ENCODE measurements at places on chromosomes 16 and 17.

DNA sequence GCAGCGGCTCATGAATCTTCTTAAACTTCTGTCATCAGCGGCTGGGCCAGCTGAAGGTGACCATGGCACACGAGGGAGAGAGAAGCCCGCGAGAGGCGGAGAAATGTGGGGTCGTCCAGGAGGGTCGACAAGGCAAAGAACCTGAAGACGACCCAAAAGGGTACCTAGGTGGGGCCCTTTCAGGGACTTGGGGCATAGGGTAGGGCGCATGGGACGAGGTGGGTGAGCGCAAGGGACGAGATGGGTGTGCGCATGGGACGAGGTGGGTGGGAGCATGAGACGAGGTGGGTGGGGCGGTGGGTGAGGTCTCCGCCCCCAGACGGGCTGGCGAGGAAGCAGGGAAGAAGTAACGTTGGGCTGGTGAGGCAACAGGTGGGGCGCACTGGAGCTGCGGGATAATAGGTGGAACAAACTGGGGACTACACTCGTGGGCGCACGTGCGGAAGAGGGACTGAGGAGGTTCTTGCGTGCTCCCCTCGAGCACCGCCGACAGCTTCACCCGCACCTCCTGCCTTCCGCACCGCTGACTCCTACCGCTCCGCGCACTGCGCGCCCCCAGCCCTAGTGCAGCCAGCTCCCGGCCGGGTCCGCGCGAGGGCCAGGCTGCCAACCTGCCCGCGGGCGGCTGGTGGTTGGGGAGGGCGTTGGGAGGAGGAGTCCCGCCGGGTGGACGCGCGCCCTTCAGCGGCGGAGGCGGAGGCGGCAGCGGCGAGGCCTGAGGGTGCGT lies 23.2 kb upstream of the CRYM start:
- peak; percentile 23 for DNase-seq

GRCh38 chr16:88602091-88602490 lies 31.9 kb downstream of the ZC3H18 start:
- no peak for DNase-seq

DNA sequence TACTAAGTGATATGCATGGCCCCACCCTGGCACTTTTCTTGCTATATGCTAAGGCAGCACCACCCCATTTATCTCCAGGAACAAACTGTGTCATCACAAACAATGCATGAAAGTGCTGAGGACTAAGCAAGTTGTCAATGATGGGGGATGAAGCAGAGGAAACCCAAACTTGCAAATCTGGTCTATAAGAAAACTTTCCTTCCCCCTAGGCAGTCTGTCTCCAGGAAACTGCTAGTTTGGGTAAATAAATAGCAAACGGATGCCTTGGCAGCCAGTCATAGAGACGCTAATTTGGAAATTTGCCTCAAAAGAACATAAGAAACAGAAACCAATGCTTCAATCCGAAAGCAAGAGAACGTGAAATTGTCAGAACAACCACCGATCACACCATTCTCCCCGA lies 5.6 kb upstream of the HSBP1 start:
- no peak for DNase-seq

GRCh38 chr16:66706506-66706880 lies 9.9 kb upstream of the CMTM4 start:
- no peak for DNase-seq

DNA sequence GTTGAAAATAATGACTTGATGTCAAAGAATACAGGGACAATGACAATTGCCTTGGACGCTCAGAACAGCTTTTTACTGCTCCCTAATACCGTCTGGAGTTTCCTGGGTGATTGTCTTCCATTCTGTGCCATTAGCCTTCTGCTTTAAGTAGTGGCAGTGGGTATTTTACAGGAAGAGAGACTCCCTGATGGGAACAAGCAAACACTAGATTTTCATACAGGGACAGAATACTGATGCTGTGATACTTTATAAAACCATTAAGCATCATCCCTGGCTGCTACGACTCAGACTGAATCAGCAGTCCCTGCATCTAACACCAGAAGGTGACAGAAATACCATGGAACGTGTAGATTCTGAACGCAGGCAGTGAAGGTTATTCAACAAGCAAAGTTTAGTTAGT lies 635.4 kb upstream of the GOT2 start:
- DNase-seq: no peak

DNA sequence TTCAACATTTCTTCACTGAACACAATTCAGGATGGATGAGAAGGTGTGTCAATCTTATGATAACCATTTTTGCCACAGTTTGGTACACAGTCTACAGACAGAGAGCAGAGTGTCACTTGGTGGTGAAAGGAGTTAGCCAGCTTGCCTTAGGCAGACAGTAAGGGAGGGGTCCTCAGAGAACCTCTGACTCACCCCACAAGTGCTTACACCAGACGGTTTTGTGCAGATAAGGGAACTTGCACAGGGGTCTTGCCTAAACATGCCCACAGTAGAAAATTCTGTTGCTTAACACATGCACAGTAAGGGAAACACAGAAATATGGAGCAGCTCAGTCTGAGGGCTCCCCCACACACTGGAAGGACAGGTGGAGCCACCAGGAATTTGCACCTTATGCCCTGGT lies 204.5 kb upstream of the CDH8 start:
- no peak for DNase-seq

DNA sequence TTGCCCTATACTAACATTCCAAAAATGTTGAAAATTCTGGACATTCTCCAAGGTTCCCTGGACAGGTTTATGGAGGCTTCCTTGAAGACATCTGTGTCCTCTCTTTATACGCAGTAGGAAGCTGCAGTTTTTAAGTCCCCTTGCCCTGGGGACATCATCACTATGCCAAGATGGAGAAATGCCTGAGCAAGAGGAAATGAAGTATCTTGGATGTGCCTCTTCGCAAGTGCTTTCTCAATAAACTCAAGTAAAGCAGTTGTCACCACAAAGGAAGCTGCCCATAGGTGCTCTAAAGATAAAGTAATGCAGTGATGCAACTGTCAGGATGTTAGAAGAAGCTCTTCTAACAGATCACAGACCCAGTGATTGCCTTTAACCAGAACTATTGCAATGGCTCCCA lies 71.0 kb downstream of the CDYL2 start:
- no peak for DNase-seq

DNA sequence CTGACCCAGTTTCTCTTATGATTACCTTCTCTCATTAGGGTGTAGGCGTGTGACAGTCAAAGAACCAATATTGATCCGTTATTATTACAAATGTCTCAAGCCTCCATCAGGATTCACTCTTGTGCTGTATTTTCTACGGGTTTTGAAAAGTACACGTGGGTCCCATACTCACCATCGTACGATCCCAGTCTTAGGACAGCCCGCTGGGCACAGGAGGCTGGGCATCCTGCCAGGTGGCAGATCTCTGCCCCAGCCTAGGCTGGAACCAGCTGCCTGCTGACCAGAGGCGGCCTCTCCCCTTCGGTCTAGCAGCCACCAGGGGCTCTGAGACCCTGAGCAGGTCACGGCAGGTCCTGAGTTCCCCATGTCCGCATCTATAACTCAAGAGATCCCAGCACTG lies 2.0 kb upstream of the METRNL start:
- DNase-seq: no peak

DNA sequence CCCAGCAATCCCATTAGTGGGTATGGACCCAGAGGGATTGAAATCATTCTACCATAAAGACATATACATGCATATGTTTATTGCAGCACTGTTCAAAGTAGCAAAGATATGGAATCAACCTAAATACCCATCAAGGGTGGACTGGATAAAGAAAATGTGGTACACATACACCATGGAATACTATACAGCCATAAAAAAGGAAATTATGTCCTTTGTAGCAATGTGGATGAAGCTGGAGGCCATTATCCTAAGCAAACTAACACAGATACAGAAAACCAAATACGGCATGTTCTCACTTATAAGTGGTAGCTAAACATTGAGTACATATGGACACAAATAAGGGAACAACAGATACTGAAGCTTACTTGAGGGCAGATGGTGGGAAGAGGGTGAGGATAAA lies 2.4 kb downstream of the KRTAP2-3 start:
- no peak for DNase-seq

DNA sequence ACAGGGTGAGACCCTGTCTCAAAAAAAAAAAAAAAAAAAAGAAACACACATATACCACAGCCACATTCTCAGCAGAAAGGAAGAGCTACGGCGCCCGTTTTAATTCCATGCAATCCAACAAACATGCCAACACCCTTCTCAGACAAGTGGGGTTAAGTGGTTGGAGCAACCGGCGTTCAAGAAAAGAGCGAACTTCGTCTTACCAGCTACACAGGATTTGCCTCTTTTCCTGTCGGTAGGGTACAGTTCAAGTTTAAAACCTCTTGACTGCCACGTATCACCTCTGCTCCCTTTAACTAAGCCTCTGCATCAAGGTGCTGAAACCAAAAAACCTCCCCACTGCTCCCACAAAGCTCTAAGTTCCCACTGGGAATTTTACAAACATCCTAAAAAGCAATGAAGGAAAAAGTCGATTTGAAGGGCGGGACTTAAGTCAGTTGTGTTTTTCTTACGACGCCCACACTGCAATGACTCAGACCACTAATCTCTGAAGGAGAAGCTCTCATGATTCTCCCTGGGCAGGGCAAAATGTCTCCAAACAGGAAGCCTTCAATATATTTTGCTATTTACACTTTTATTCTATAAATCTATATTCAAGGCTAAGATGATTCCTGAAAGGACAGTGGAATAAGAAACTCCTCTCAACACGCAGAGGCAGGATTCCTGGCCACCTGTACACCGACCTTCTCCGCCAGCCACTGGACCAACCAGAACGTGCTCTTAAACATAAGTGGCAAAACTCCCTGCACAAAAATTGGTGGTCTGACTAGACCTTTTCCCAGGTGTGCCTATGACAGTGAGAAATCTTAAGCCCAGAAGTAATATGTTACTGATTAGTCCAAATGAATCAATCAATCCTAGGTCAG lies 18.8 kb downstream of the SRP68 start:
- no peak for DNase-seq

DNA sequence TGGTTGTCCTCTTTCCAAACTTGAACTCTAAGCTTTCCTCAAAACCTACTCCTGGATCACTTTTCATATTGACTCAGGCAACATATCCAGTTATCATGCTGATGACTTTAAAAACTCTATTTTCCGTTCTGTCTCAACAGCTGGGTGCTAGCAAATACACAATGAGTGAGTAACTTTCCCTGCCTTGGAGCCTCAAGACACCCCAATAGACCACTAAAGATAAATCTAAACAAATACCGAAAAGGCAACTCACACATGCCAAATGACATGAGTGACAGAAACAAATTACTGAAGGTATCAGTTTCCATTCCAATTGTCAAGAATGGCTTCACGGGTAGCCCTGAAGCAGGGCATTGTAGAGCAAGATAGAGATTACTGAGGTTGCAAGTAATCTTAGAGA lies 15.7 kb upstream of the TMEM101 start:
- DNase-seq: no peak

- no peak for DNase-seq
Observed at GRCh38 chr16:81686391-81687130, 92.5 kb upstream of the PLCG2 start.

DNA sequence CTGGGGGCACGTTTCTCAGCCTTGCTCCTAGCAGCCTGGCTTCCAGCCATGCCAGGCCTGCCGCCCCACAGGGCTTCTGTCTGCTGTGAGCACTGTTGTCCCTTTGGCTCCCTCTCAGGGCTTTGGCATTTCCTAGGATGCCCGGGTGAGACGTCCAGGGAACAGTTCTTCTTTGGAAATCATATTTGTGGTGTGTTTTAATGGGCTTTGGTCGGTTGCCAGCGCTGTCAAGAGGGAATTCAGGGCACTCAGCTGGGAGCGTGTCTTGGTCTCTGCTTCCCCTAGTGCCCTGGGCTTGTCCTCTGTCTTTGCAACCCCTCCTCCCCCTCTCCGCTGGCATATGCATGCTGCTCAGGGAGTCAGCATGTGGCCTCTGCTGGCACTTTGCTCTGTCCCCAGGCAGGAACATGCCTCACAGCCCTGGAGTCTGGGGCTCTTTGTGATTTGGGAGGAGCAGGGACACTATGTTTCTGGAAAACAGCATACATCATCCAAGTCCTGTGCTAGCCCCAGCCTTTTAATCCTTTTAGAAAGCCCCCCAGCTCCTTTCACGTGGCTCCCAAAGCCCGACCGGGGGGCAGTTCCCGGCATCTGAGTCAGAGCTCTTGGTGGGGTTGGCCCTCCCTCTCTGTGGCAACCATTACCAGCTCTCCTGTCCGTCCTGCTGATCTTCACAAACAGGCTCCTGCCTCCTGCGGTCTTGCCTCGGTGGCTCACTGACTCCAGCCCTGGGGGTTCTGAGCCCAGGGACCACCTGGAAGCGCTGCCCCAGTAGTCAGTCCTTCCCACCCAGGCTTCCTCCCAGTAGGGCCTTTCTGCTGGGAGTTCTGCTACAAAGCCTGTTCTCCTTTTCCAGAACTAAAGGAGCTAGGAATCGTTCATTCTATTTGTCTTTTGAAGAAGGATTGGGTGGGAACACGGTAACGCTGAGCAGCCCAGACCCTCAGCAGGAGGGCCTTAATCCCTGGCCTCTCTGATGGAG lies 26.7 kb downstream of the SAP30BP start:
- DNase-seq: no peak

GRCh38 chr17:82154881-82155331 lies 56.9 kb upstream of the FASN start:
- DNase-seq: no peak

- DNase-seq: peak; percentile 98
Observed at GRCh38 chr17:38554430-38555350, 51.1 kb downstream of the SRCIN1 start.

- no peak for DNase-seq
Observed at GRCh38 chr16:58444265-58444664, 52.0 kb downstream of the GINS3 start.

DNA sequence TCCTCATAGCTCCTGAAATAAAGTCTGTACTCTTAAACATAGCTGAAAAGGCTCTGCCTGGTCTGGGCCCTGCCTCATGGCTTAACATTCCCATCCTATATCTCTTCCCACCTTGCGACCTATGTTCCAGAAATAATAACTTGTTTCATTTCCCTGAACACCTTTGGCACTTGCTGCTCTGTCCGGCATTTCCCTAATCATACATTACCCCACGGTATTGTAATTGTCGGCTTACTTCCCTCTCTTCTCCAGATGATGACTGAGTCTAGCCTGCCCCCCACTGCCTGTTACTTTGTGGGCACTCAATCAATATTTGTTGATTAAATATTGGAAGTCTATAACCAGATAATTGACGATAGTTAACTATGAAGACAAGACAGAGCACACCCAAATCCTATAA lies 23.3 kb upstream of the SUPT4H1 start:
- DNase-seq: no peak

- no peak for DNase-seq
Observed at GRCh38 chr17:19542247-19542646, 8.6 kb downstream of the SLC47A1 start.
